Stimulated activated CD8-positive, alpha-beta memory T cell treated with anti-CD3 and anti-CD28 coated beads, Interleukin-4, amount 100 ng/mL, for 24 hours (primary cell): ENCODE measurements at places on chromosomes 2 and 18.

DNA sequence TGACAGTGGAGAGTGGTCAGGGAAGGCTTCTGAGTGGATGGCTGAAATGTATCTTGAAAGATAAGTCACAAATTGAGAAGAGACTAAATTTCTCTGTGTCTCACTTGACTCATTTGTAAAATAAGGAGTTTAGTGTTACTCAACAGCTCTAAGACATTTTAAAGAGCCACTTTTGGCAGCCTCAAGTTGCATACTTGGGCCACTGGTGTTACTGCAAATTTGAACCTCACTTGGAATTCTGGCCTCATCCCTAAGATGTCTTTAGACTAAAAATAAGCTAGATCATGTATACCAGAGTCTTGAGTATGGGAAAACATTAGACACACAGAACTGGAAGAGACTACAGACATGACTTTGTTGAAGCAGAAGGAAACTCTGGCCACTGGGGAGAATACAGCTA lies 4.5 kb upstream of the MTLN start:
- no peak for DNase-seq

GRCh38 chr2:41877114-41877678 lies 170.6 kb upstream of the PKDCC start:
- no peak for DNase-seq

DNA sequence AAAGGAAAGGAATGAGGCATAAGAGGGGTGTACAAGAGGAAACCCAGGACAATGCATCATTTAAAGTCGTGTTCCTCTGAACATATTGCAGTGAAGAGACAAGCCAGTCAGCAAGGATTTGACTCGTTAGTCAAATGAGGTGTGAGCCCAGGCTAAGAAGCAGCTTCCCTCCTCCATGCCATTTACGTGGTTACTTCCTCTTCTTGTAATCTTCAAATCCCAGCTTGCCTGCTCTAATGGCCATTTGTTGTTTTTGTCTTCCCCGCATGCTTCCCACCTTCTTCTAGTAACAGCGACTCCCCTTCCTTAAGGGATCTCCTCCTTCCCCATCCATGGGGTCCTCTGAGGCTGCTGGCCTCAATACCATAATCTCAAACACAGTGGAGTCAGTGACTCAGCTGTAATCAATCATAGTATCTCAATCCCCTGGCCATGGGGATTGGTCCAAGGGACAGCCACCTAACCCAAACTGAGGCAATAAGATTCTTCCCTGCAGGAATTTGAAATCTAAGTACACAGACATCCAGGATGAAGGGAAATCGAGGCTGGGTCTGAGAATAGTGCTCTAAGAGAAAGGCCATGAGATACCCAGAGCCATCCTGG lies 37.6 kb downstream of the SLC14A1 start:
- DNase-seq: no peak

- DNase-seq: no peak
Measured at GRCh38 chr2:54341656-54342055, 85.6 kb upstream of the TSPYL6 start.

DNA sequence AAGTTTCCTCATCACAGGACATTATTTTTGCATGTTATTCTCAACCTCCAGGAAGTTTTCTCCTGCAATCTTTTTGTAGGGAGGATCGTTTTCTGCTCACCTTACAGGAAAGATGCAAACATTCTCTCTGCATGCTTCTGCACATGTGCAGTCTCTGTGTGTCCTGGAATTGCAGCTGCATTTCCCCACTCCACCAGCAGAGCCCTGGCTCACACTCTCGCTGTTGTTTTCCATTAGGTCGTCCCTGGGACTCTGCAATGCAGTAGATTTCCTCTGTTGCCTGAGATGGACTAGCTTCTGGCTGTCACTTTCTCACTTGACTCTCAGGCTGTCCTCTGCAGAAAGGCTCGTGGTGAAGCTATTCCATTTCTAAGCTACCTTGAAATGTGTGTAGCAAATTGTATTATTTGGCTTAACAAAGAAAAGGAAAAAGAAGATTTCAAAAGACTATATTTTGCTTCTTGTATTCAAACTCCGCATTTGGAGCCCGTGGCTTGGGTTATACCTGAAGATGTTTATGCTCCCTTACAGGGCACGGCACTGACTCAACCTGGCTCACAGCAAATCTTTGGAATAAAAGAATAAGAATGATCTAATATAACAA lies 346.7 kb downstream of the RAD51AP2 start:
- DNase-seq: no peak

- no peak for DNase-seq
Measured at GRCh38 chr18:50560681-50561629, 1.1 kb downstream of the MAPK4 start.

GRCh38 chr18:10036479-10036878 lies 122.7 kb downstream of the VAPA start:
- DNase-seq: no peak

DNA sequence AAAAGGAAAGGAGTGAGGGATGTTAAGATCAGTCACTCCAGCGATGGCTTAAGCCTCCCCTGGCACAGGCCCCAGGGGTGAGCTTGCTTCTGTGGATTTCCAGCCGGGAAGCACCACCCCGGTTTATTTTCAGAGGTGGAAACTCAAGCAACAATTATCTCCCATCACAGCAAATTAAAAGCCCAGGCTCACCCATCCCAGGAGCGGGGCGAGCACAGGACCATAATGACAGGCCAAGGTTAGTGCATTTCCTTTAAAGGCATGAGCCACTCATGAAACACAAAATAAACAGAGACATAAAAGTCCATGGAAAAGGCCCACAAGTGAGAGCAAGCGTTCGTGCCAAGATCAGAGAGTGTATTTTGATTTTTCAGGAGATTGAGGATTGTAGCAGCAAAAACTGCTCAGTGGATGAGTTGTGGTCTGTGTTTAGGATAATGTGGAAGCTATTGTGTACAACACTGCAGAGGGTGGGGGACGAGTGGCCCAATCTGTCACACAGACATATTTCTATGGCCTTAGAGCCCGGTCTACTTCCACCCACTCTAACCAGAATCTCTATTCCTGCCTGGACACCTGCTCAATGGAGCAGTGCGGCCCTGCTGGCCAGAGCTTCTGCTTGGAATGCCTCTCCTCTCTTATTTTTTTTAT lies 111.4 kb upstream of the CDC42EP3 start:
- DNase-seq: no peak

DNA sequence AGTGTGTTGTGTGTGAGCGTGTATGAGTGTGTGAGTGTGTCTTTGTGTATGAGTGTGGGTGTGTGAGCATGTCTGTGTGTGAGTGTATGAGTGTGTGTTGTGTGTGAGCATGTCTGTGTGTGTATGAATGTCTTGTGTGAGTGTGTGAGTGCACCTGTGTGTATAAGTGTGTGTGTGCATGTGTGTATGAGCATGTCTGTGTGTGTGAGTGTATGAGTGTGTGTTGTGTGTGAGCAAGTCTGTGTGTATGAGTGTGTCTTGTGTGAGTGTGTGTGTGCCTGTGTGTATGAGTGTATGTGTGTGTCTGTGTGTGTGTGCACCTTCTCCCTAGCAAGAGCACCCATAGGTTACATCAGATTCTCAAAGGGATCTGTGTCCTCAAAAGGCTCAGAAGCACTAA lies 28.5 kb upstream of the TNS1 start:
- no peak for DNase-seq

- DNase-seq: no peak
Measured at GRCh38 chr18:1133541-1133940, 228.9 kb downstream of the ADCYAP1 start.

DNA sequence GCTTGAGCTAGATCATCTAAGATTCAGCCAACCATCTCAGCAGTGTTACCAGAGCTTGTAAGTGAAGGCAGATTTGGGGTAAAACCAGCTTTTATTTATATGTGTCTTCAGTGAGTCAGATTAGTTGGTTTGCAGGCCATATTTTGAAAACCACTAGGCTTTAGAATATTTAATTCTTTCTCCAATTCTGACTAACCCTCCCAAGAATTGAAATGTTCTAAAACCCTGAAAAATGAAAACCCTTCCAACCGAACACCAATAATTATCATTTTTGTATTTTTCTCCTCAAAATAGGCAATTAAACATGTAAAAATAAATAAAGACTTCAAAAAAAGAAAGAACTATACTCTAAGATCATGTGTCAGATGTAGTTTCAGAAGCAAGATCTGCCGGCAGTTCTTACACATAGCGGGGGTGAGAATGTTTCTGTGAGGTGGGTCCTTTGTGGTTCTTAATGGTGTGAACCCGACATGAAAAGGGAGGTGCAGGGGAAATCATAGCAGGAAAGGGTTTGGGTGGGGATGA lies 14.2 kb downstream of the PLEK start:
- no peak for DNase-seq

DNA sequence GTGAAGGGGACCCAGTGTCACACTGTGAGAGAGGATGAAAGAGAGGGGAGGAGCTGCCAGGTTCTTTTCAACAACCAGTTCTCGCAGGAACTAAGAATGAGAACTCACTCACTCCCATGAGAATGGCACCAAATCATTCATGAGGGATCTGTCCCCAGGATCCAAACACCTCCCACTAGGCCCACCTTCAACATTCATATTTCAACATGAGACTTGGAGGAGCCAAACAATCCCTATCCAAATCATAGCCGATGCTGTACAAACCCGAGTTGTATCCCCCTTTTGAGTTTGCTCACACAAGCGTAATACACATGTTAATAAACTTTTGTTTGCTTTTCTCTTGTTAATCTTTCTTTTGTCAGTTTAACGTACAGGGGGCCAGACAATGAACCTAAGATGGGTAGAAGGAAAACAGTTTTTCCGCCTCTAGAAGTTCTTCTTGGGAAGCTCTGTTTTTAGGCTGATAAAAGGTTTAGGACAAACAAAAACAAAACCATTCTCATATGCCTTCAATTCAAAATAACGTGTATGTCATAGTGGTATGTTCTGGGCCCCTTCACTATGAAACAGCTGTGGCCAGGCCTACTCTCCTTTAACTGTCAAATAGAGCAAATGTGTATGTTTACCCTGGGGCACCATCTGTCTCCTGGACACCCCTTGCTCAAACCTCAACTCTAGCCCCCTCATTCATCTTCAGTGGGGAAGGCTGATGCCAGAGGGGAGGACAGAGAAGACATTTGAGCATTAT lies 9.1 kb upstream of the TMEM37 start:
- no peak for DNase-seq

GRCh38 chr18:36387310-36387709 lies 89.8 kb downstream of the FHOD3 start:
- no peak for DNase-seq

GRCh38 chr2:87996570-87996969 lies 19.8 kb downstream of the RNU2-63P start:
- DNase-seq: no peak

GRCh38 chr18:38709122-38709521 lies 1143.5 kb upstream of the CELF4 start:
- no peak for DNase-seq

GRCh38 chr2:166932032-166932431 lies 43.8 kb downstream of the XIRP2 start:
- DNase-seq: no peak

DNA sequence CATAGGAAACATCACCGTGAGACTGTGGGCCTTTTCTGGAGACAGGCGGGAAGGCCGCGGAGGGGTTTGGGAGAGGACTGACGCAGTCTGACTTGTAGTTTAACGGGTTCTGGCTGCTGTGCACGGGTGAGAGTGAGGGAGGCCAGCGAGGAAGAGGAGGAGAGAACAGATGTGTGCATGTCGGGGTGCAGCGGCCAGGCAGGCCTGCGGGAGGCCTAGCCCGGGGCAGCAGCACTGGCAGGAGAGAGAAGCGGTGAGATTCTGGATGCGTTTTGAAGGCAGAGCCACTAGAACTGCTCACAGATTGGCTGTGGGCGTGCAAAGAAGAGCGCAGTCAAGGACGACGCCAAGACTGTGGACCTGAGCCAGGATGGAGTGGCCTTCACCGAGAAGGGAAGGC lies 53.9 kb downstream of the PTGR3 start:
- DNase-seq: no peak

DNA sequence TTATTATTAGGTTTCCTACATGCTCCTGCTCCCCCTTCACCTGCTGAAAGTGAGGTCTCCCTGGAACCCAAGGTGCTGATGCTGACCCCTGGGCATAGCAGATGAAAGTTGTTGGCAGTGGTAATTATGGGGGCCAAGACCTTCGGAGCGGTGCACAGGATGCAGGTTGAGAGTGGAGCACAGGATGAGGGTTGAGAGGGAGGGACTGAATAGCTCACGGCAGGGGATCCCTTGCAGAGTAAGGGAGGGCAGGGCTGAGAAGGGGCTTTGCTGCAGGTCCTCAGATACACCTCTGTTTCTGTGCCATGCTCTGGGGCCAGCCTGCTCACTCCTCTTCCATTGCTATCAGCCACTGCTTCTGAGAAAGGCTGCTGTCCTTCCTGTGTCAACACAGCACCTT lies 163.3 kb downstream of the FHOD3 start:
- no peak for DNase-seq

- no peak for DNase-seq
Measured at GRCh38 chr2:183248866-183249567, 124.8 kb downstream of the NUP35 start.

DNA sequence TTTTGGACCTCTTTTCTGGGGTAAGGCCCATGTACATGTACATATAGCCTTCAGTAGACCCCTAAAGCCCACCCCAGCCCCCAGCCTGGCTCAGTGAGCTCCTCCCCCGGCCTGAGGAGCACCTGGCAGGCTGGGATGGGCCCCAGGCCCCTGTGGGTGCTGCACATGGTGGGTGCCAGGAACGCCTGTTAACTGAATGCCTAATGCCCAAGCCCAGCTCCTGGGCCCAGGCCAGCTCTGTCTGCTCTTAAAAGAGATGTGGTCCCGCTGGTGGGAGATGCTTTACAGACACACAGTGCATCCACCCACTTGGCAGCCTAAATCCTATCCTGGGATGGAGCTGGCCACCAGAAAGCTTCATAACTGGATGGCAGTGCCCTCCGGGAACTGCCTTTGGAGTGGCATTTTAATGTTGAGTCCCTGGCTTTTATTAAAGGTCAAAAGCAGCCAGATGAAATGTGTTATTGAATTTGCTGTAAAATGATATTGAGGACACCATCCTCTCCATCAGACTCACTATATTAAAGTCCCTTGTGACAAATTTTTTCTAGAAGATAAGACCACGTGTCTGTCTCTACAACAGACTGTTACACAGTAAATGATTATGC lies 7.7 kb upstream of the OXER1 start:
- no peak for DNase-seq

- DNase-seq: peak; percentile 14
Measured at GRCh38 chr2:207473049-207473930, 56.5 kb upstream of the CREB1 start.

DNA sequence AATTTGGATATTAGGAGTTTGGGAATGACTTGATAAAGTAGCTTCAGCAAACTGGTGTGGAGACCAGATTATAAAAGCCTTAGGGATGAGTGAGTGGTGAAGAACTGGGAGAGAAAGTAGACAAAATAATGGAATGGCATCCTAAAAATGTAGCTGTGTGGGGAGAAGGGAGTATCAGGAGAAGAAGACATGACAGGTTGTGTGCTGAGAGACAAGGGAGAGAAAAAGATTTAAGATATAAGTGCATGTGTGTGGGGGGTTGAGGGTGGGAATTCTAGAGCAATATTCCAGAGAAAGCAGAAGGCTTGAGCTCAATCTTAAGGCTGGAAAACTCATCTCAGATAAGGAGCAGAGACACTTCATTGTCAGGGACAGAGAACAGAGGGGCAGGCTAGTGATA lies 159.5 kb downstream of the HNMT start:
- DNase-seq: no peak

- DNase-seq: no peak
Measured at GRCh38 chr18:44128365-44128764, 552.3 kb upstream of the SETBP1 start.
